ENCODE measurements at places on chromosomes 2 and 18.
A peak's percentile ranks its signal among the peaks of the same experiment; 100 is the strongest.

DNA sequence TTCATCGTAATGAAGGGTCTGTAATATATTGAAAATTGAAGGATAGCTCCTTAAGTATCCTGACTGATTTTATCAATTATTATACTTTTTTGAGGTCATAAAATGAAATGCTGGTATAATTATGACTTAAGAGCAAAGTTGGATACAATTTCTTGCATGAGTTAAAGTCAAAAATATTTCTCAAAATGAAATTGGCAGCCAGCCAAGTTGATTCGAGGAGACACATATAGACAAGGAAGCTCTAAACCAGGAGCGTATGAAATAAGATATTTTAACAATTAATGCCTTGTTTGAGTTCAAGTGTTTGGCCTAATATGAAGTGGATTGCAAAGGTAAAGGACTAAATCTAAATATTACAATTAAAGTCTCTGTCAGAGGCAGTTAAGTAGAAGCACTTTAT is 260.4 kb upstream of the DSEL start:
- DNase-seq: peak; percentile 46

DNA sequence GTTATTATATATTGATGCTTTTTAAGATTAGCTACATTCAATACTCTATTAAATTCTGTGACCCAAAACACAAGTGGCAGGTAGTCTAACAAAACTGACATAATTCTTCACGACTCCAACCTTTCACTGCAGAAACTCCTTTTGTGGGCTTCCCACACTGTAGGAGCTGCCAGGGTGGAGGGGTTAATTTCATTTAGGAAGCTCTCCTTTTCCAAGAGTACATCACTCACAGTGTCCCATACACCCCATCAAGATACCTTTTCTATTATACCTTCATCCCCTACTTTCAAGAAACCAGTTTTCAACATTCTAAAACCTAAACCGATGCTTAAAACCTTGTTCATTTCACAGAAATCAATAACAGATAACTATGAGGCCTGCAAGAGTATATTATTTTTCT is 825 bp downstream of the THUMPD2 start:
- no peak for DNase-seq

GRCh38 chr18:79904357-79905147 is 46.9 kb downstream of the SLC66A2 start:
- peak; percentile 83 for DNase-seq

GRCh38 chr2:30362468-30363081 is 84.5 kb upstream of the LCLAT1 start:
- DNase-seq: no peak

DNA sequence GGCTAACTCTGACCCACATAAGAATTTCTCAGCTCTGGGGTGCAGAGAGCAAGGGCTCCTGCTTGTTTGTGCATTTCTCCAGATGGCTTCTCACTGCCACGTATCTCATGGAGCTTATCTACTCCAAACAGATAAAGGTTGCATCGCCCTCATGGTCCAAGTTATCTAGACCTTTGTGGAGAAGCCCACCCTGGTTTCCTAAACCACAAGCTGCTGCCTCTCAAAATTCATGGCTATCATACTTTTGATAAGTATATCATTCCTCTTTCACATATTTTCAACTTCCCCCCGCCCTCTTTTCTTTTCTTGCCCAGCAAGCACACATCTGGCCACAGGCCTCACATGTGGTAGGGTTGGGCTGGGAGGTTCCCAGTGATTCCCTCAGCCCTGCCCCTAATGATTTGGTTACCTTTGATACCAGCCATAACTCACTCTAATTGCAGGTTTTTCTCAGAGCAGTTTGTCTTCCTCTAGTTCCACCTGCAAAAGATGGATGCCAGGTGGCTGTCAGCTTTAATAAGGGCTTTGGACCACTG is 146.0 kb downstream of the RHBDD1 start:
- DNase-seq: no peak

GRCh38 chr2:200670751-200671150 is 84.9 kb downstream of the AOX1 start:
- no peak for DNase-seq

DNA sequence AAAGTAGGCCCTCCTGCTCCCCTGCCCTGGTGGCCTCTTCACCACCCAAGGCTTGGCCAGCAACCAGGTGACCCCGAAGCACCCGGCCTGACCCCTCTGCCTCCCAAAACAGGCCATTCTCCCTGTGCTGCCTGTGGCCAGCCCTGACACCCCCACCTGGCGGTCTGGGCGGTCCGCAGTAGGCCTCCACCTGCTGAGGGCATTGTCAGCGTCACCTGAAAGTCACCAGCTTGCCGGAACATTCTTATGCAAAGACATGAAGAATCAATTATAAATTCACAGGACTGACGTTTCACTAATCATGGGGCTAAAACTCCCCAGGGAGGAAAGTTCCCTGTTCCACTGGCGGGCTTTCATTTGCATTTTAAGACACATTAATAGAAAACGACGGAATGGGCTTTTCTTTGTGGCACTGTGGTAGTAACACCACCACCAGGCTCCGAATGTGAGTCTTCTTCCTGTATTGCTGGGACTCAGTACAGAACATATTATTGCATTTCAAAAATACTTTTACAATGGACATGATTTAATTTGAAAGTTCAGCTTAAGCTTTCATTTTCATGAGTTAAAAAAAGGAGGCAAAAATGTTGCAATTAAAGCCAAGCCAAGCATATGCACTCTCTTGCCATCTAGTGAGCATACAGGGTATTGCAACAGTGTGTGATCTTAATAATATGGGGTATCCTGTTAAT is 57.4 kb downstream of the ADI1 start:
- peak; percentile 61 for DNase-seq

GRCh38 chr2:217055624-217056023 is 195.8 kb upstream of the TNP1 start:
- DNase-seq: no peak

- peak; percentile 9 for DNase-seq
Observed at GRCh38 chr2:196413821-196414274, 225.7 kb upstream of the CCDC150 start.

- no peak for DNase-seq
Observed at GRCh38 chr2:99819766-99820165, 322.6 kb downstream of the AFF3 start.

GRCh38 chr2:101993772-101994171 is 2.0 kb downstream of the IL1R2 start:
- no peak for DNase-seq

GRCh38 chr2:162747021-162747420 is 91.5 kb downstream of the KCNH7 start:
- DNase-seq: no peak

DNA sequence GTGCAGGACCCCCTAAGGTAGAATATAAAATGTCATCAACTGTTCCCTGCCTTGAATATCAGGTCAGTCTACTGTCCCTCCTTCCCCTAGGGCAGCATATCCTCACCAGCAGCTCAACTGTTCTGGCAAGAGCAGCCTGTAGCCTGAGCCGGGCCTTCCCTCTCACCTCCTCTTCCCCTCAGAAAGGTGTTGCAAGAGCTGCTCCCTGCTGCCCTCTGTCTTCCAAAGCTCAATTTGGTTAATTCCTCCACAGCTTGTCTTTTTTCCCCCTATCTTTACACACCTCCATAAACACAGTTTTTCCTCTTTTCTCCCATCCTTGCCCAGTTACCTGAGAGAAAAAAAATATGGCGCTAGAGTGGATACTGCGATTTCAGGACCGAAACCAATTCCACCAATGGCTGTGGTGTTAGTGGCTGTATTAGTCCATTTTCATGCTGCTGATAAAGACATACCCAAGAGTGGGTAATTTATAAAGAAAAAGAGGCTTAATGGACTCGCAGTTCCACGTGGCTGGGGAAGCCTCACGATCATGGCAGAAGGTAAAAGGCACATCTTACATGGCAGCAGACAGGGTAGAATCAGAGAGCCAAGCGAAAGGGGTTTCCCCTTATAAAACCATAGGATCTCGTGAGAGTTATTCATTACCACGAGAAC is 184.7 kb downstream of the MREG start:
- DNase-seq: peak; percentile 80

- peak; percentile 29 for DNase-seq
Observed at GRCh38 chr2:181904022-181904632, 12.6 kb downstream of the ITPRID2 start.

DNA sequence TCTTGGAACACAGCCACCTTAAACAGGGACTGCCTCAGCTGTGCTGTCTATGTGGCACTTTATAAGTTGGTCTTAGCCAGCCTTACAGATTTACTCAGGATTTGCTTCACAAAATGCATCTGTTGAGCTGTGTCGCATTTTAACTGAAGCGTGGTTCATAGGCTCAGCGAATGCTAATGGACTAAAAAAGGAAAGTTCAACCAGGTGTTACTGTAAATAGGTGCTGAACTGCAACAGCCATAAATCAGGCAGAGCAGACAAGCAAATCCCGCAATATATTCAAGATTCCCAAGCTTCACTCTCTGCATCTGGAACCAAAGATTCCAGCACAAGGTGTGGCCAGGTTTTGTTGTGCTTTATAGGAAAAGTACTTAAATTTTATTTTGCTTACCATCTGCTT is 130.0 kb downstream of the EPHA4 start:
- DNase-seq: no peak

GRCh38 chr2:8587920-8588830 is 93.7 kb upstream of the ID2 start:
- no peak for DNase-seq

- no peak for DNase-seq
Observed at GRCh38 chr18:37441821-37442220, 123.8 kb downstream of the CELF4 start.

DNA sequence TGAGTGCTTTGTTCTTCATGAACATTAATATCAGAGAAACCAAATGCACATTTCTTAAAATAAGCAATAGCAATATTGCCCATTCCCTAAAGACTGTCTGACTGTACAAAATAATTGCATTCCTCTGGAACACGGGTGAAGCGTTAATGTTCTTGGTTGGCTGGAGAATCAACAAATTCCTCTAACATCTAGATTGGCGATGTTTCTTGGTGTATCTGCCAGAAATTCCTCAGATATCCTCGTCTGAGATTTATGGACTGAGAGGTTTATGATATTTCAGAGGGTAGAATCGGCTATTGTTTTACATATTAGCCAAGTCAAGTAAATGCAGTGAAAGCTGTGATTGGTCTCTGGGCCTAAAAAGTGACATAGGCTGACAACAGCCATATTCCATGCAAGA is 27.1 kb upstream of the SPTBN1 start:
- DNase-seq: no peak

- DNase-seq: no peak
Observed at GRCh38 chr2:176380341-176380740, 111.1 kb downstream of the MTX2 start.

DNA sequence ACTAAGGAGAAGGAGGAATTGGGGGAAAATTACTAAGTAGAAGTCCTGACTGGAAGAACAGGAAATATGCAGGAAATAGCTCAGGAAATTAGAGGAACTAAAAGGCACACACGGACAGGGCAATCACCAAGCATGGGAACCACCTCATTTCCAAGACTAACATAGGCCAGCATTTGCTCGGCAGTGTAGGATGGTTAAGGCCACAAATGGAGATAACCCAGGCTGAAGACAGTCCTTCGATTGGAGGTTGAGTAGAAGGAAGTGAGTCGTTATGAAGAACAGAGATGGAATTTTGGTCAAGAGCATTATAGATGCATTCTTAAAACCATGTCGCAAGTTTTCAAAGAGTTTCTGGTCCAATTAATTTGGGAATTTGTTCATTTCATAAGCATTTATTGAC is 401.4 kb downstream of the ALK start:
- DNase-seq: peak; percentile 32

- DNase-seq: no peak
Observed at GRCh38 chr2:75054296-75054695, 95.9 kb downstream of the POLE4 start.
